Small intestine (tissue), 16 donors: ENCODE measurements at places on chromosomes 3 and 15. TPM values are rescaled to one million over a fixed set of nuclear protein-coding genes. Genes with fewer than 3 reads are reported as not detected.

Gene DLEC1
- polyA plus RNA-seq = 0.19 TPM

Gene LRRIQ4
- 0.13 TPM for polyA plus RNA-seq

Gene FBXO40
- polyA plus RNA-seq = not detected

- no peaks in the 10 kb centered on the region for H3K36me3 ChIP-seq
- H3K27me3 ChIP-seq = no peaks in the 10 kb centered on the region
- no peak overlapping the region for H3K27ac ChIP-seq
- DNase-seq = no peak
Observed at GRCh38 chr3:119950666-119951325, 143.5 kb downstream of the GSK3B start.

GRCh38 chr15:31104003-31104402 lies 2.5 kb upstream of the TRPM1 start:
- H3K27me3 ChIP-seq = no peaks in the 10 kb centered on the region
- H3K27ac ChIP-seq = no peak overlapping the region

GRCh38 chr3:24339266-24339825 lies 155.3 kb downstream of the THRB start:
- no peaks in the 10 kb centered on the region for H3K4me1 ChIP-seq
- H3K27ac ChIP-seq = no peak overlapping the region
- H3K4me3 ChIP-seq = no peak overlapping the region
- peaks cover 20% of the 10 kb centered on the region for H3K36me3 ChIP-seq

GRCh38 chr15:81882504-81882903 lies 163.3 kb downstream of the MEX3B start:
- no peaks in the 10 kb centered on the region for H3K27me3 ChIP-seq
- H3K27ac ChIP-seq = no peak overlapping the region
- H3K4me3 ChIP-seq = no peak overlapping the region
- DNase-seq = no peak
- H3K4me1 ChIP-seq = no peaks in the 10 kb centered on the region

DNA sequence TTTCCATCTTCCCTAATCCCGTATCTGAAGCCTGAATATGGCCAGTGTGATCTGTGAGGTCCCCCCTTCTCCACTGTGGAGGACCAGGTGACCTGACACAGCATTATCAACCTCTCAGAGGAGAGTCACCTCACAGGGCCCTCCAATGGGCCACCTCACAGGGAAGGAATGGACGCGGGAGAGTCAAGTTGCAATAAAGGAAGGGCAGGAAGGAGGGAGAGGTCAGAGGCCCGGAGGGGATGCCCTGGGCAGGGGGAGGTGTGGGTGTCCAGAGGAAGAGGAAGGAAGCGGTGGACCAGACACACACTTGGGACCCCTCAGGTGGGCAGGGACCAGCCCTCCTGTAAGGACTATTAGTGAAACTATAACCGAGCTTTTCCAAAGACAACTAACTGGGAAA lies 14.6 kb upstream of the LRRC15 start:
- no peaks in the 10 kb centered on the region for H3K27me3 ChIP-seq
- H3K36me3 ChIP-seq = no peaks in the 10 kb centered on the region
- no peak overlapping the region for H3K27ac ChIP-seq
- no peak for DNase-seq
- H3K4me1 ChIP-seq = no peaks in the 10 kb centered on the region
- H3K4me3 ChIP-seq = no peak overlapping the region

GRCh38 chr3:71243229-71243628 lies 340.3 kb downstream of the FOXP1 start:
- H3K4me1 ChIP-seq = peaks cover 6% of the 10 kb centered on the region
- no peaks in the 10 kb centered on the region for H3K27me3 ChIP-seq
- no peak for DNase-seq

DNA sequence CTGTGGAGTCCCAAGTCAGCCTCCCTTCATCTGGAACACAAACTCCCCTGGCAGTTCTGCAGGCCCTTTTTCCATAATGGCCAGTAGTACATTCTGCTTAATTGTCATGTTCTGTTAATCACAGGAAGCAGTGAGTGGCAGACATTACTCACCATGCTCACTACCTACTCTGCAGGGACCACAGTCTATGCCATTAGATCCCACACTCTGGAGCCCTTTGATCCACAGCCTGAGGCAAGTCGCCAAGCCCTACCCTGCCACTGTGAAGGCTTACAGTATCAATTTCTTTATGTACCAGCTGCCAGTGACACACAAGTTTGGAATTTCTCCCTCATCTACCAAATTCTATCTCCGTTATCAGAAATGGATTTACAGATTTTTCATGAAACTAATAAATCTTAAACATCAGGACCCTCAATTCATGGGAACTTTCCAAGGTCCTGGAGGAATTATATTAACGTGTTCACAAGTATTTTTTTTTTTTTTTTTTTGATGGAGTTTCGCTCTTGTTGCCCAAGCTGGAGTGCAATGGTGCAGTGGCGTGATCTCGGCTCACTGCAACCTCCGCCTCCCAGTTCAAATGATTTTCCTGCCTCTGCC lies 20.6 kb upstream of the WWTR1 start:
- H3K4me1 ChIP-seq = no peaks in the 10 kb centered on the region
- no peak overlapping the region for H3K4me3 ChIP-seq
- DNase-seq = no peak
- no peaks in the 10 kb centered on the region for H3K36me3 ChIP-seq
- H3K27ac ChIP-seq = no peak overlapping the region

DNA sequence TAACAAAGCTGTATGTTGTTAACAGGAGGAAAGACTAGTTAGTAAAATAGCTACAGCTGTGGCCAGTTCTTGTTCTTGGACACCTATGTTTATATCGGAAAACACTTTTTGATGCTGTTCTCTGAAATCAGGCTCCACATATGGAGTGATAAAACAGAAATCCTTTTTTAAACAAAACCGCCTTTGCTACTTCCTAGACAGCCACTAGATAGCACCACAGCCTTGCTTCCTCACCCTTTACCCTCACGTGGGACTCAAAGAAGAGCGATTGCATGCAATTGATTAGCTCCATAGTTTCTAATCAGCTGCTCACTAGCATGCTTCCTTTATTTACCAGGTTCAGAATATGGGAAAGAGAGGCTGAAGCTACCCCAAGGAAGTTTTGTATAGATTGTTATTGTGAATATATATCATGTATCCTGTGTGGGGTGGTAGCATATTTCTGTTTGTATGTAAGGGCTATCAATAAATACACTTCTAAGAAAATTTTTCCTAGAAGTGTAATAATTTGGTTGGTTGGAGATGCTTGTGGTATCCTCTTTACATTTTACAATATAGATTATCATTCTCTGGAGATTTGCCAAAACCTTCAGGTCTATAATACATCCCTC lies 4.3 kb upstream of the MTFMT start:
- peaks cover 39% of the 10 kb centered on the region for H3K4me1 ChIP-seq
- H3K27ac ChIP-seq = no peak overlapping the region
- peak; percentile 87 for DNase-seq
- no peaks in the 10 kb centered on the region for H3K36me3 ChIP-seq
- H3K27me3 ChIP-seq = no peaks in the 10 kb centered on the region
